ENCODE measurements at places on chromosomes 6 and 20. TPM values are rescaled to one million over a fixed set of nuclear protein-coding genes. Genes with fewer than 3 reads are reported as not detected.

The TRIM15 gene
- polyA plus RNA-seq: not detected

DNA sequence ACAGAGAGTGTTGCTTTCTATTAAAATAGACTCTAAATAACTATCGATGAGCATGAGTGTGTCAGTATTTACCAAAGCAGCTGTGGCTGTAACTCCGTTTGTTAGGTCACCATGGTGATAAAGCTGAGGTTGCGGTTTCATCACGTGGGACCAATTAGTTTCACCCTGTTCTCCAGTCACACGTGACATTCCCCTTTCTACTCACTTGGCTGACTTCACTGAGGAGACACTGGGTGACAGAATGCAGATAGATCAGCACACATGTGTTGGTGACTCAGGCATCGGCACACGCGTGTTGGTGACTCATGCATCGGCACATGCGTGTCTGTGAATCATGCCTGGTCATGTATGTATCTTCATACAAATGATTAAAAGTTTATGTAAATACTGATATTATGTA lies 285.4 kb downstream of the THBS2 start:
- H3K4me3 ChIP-seq: peak overlapping the region; percentile 10
- H3K36me3 ChIP-seq: no peaks in the 10 kb centered on the region
- peaks cover 2% of the 10 kb centered on the region for H3K4me1 ChIP-seq
- H3K27me3 ChIP-seq: peaks cover 2% of the 10 kb centered on the region
- peak; percentile 46 for DNase-seq

DNA sequence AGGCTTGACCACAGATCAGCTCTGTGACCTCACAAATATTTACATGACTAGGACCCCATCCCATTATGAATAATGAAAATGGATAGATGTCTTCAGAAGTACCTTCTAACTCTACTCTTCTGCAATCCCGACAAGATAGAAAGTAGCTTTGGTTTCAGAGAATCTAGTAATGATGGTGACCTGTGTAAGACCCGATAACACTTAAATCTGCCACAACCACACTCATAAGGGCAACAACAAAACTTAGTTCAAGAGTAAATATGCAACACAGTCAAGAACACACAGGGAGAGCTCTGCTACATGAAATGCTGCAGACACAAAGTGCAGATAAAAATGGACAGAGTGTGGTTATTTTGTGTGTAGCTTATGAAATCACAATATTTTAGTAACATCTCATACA lies 9.6 kb downstream of the CHD6 start:
- H3K27ac ChIP-seq: no peak overlapping the region
- DNase-seq: no peak
- no peaks in the 10 kb centered on the region for H3K27me3 ChIP-seq
- H3K4me1 ChIP-seq: peaks cover 48% of the 10 kb centered on the region
- no peaks in the 10 kb centered on the region for H3K36me3 ChIP-seq

The KHDC1L gene
- 0.77 TPM for polyA plus RNA-seq

The HTR1E gene
- polyA plus RNA-seq: not detected

The REM1 gene
- not detected for polyA plus RNA-seq

The TREM1 gene
- polyA plus RNA-seq: not detected

The EPB41L2 gene
- not detected for polyA plus RNA-seq

GRCh38 chr20:57714409-57715267 lies 4.8 kb upstream of the PMEPA1 start:
- DNase-seq: no peak
- no peak overlapping the region for H3K27ac ChIP-seq
- H3K36me3 ChIP-seq: no peaks in the 10 kb centered on the region

DNA sequence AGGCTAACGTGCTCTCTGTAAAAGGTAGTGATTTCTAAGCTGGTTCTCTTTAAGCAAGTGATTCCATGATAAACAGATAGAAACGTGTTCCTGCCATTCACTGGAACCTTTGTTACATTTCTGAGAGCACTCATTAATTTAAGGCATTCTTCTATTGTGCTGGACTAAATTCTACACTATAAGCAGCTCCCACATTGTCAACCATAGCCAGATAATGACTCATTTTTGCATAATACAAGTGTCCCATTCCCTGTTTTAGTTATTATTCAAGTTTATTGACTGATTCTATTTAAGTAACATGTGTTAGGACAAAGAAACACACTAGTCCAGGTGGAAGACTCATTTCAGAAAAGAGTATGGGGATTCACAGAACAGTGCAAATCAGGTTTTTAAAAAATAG lies 13.5 kb upstream of the XRN2 start:
- H3K4me1 ChIP-seq: no peaks in the 10 kb centered on the region
- no peak overlapping the region for H3K4me3 ChIP-seq
- peaks cover 3% of the 10 kb centered on the region for H3K36me3 ChIP-seq
- DNase-seq: no peak

GRCh38 chr6:89597988-89598387 lies 40.6 kb downstream of the LYRM2 start:
- H3K4me1 ChIP-seq: peaks cover 15% of the 10 kb centered on the region
- no peaks in the 10 kb centered on the region for H3K36me3 ChIP-seq
- DNase-seq: no peak
- H3K27me3 ChIP-seq: peaks cover 2% of the 10 kb centered on the region
- no peak overlapping the region for H3K27ac ChIP-seq

DNA sequence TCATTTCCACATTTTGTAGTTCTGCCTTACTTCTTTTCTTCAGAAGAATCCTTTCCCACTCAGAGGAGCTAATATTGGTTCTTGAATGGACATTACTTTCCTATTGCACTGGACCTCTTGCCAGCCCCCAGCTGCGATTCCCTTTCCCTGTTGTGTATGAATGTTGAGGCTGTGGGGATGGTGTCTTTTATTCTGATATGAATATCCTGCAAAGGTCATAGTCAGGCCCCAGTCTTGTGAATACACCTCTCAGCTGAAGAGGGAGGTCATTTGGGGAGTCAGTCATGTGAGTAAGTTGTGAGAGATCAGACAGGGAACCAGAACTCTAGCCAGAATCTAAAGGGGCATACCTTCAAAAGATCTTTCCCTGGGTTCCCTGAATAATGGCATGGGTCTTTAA lies 32.6 kb upstream of the OSTM1 start:
- H3K27me3 ChIP-seq: peaks cover 15% of the 10 kb centered on the region
- no peak overlapping the region for H3K4me3 ChIP-seq
- H3K27ac ChIP-seq: no peak overlapping the region
- H3K4me1 ChIP-seq: no peaks in the 10 kb centered on the region
- no peaks in the 10 kb centered on the region for H3K36me3 ChIP-seq

The SLC22A7 gene
- polyA plus RNA-seq: not detected

- DNase-seq: no peak
- no peaks in the 10 kb centered on the region for H3K27me3 ChIP-seq
- no peak overlapping the region for H3K4me3 ChIP-seq
- H3K4me1 ChIP-seq: peaks cover 47% of the 10 kb centered on the region
- peaks cover 4% of the 10 kb centered on the region for H3K36me3 ChIP-seq
- H3K27ac ChIP-seq: no peak overlapping the region
These were observed 401.6 kb upstream of the RUNX2 start for GRCh38 chr6:44926556-44926955.

- H3K4me3 ChIP-seq: no peak overlapping the region
- H3K36me3 ChIP-seq: no peaks in the 10 kb centered on the region
- DNase-seq: no peak
- no peak overlapping the region for H3K27ac ChIP-seq
These were observed 75.5 kb downstream of the FOXF2 start for GRCh38 chr6:1464781-1465370.

GRCh38 chr6:14660806-14661579 lies 543.4 kb downstream of the CD83 start:
- DNase-seq: no peak
- peaks cover 37% of the 10 kb centered on the region for H3K4me1 ChIP-seq
- peaks cover 8% of the 10 kb centered on the region for H3K27me3 ChIP-seq
- no peaks in the 10 kb centered on the region for H3K36me3 ChIP-seq
- H3K4me3 ChIP-seq: no peak overlapping the region

GRCh38 chr20:2688041-2688591 lies 4.5 kb upstream of the EBF4 start:
- H3K27ac ChIP-seq: peak overlapping the region; percentile 85
- H3K4me1 ChIP-seq: peaks cover 46% of the 10 kb centered on the region
- peaks cover 16% of the 10 kb centered on the region for H3K27me3 ChIP-seq
- H3K36me3 ChIP-seq: no peaks in the 10 kb centered on the region
- DNase-seq: peak; percentile 87

The ZFP57 gene
- 5.2 TPM for polyA plus RNA-seq

The SYCP2L gene
- not detected for polyA plus RNA-seq

GRCh38 chr6:43708860-43709653 lies 21.5 kb upstream of the MRPS18A start:
- DNase-seq: no peak
- no peak overlapping the region for H3K4me3 ChIP-seq
- no peaks in the 10 kb centered on the region for H3K36me3 ChIP-seq
- H3K27me3 ChIP-seq: peaks cover 14% of the 10 kb centered on the region
- H3K27ac ChIP-seq: no peak overlapping the region

The ABHD12 gene
- polyA plus RNA-seq: 49.2 TPM

- H3K27ac ChIP-seq: no peak overlapping the region
- H3K27me3 ChIP-seq: no peaks in the 10 kb centered on the region
- peaks cover 4% of the 10 kb centered on the region for H3K4me1 ChIP-seq
- H3K36me3 ChIP-seq: no peaks in the 10 kb centered on the region
- no peak for DNase-seq
These were observed 63.3 kb downstream of the ARHGAP18 start for GRCh38 chr6:129646642-129647041.

DNA sequence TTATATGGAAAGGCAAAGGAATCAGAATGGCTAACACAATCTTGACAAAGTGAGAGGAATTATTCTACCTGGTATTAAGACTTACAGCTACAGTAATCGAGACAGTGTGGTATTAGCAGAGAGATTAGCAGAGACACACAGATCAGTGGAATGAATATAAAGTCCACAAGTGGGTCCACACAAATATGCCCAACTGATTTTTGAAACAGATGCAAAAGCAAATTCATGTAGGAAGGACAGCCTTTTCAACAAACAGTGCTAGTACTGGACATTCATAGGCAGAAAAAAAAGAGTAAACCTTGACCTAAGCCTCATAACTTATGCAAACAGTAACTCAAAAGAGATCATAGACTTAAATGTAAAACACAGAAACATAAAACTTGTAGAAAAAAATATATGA lies 22.6 kb downstream of the HACE1 start:
- no peaks in the 10 kb centered on the region for H3K4me1 ChIP-seq
- peak overlapping the region; percentile 7 for H3K27ac ChIP-seq
- no peak overlapping the region for H3K4me3 ChIP-seq
- peaks cover 25% of the 10 kb centered on the region for H3K36me3 ChIP-seq
- DNase-seq: no peak
- no peaks in the 10 kb centered on the region for H3K27me3 ChIP-seq

DNA sequence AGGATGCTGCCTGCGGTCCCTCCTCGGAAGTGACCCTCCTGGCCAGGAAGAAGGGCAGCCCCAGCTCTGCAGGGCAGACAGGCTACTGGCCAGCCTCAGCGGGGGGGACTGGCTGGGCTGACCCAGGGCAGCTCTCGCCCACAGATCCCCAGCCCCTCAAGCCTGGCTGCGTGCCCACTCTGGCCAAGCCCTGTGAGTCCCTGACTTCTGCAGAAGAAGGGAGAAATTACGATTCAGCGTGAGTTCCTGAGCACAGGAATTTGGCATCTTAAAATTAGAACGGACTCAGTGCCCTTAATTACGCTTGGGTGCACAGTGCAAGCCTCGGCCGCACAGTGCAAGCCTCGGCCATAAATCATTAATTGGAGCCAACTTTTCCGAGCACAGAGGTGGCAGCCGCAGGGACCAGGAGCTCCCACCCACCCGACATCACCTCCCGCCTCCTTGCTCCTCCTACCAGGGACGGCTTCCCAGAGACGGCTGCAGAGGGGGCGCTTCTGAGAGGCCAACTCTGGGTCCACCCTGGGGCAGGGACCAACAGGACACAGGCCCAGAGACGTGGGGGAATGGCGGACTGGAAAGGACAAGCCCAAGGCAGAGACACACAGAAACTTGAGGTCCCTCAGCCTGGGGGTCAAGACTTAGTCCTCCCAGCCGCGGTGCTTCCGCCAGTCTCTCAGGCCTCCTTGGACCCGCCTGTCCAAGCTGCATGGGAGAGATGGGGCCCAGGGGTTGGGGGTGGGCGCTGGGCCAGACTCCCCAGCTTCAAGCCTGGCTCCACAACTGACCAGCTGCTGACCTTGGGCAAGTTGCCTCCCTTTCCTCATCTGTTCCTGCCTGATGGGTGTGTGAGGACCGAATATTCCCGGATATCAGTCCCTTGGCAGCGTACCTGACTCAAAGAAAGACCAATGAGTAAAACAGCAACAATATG lies 165.4 kb downstream of the TAF4 start:
- peaks cover 5% of the 10 kb centered on the region for H3K4me1 ChIP-seq
- peaks cover 2% of the 10 kb centered on the region for H3K27me3 ChIP-seq
- DNase-seq: no peak
- H3K36me3 ChIP-seq: no peaks in the 10 kb centered on the region
- H3K4me3 ChIP-seq: no peak overlapping the region
